ENCODE measurements at places on chromosomes 3 and 15. TPM values are rescaled to one million over a fixed set of nuclear protein-coding genes. Genes with fewer than 3 reads are reported as not detected.
A peak's percentile ranks its signal among the peaks of the same experiment; 100 is the strongest.

DNA sequence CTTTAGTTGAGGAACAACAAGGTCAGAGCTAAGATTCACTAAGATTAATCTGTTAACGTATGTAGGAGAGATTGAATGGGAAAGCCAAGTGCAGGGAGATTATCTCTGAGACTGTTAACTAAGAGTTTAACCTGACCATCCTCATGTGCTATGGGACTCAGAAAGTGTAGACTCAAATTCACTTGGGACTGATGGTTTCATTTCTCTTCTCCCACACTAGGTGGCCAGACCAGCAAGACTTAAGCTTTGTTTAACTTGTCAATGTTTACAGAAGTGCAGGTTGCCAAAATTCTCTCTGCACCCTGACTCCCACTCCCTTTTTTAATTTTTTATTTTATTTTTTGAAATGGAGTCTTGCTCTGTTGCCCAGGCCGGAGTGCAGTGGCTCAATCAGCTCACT, 6.3 kb upstream of the HEXA start:
- no peak overlapping the region for H3K4me3 ChIP-seq
- no peak overlapping the region for H3K27ac ChIP-seq
- H3K36me3 ChIP-seq: no peaks in the 10 kb centered on the region
- no peak for DNase-seq
- peaks cover under 1% of the 10 kb centered on the region for H3K4me1 ChIP-seq
- no peaks in the 10 kb centered on the region for H3K27me3 ChIP-seq

GRCh38 chr3:124467980-124468902, 262.0 kb upstream of the UMPS start:
- H3K27ac ChIP-seq: no peak overlapping the region
- no peaks in the 10 kb centered on the region for H3K36me3 ChIP-seq
- DNase-seq: peak; percentile 7
- H3K4me1 ChIP-seq: no peaks in the 10 kb centered on the region

Gene MESP1
- total RNA-seq: 0.49 TPM

DNA sequence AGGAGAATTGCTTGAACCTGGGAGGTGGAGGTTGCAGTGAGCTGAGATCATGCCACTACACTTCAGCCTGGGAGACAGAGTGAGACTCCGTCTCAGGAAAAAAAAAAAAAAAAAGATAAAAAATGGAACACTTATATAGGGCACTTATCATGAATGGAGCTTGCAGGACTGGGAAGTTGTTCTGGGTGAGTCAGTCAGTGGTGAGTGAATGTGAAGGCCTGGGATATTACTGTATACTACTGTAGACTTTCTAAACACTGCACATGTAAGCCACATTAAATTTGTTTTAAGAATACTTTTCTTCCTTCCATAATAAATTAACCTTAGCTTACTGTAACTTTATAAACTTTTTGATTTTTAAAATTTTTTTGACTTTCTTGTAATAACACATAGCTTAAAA, 59.8 kb downstream of the SFMBT1 start:
- H3K4me3 ChIP-seq: no peak overlapping the region
- no peaks in the 10 kb centered on the region for H3K27me3 ChIP-seq
- no peak for DNase-seq

GRCh38 chr3:117914540-117915100, 1120.0 kb downstream of the IGSF11 start:
- H3K27me3 ChIP-seq: no peaks in the 10 kb centered on the region
- no peak overlapping the region for H3K27ac ChIP-seq
- DNase-seq: no peak

- DNase-seq: peak; percentile 11
- no peaks in the 10 kb centered on the region for H3K36me3 ChIP-seq
- H3K27ac ChIP-seq: no peak overlapping the region
- H3K4me3 ChIP-seq: no peak overlapping the region
Measured at GRCh38 chr3:10551821-10552630, 46.6 kb upstream of the ATP2B2 start.

Gene CCR1
- 1.1 TPM for total RNA-seq

Gene CNTN6
- not detected for total RNA-seq

Gene IL20RB
- 0.84 TPM for total RNA-seq

Gene GCSAM
- total RNA-seq: 12.6 TPM

GRCh38 chr3:189625071-189625470, 6.1 kb upstream of the TP63 start:
- no peak overlapping the region for H3K4me3 ChIP-seq
- H3K27me3 ChIP-seq: no peaks in the 10 kb centered on the region
- H3K36me3 ChIP-seq: no peaks in the 10 kb centered on the region
- no peak for DNase-seq
- no peaks in the 10 kb centered on the region for H3K4me1 ChIP-seq
- no peak overlapping the region for H3K27ac ChIP-seq

Gene ADAMTS17
- total RNA-seq: 0.10 TPM

Gene TTBK2
- total RNA-seq: 39.6 TPM

DNA sequence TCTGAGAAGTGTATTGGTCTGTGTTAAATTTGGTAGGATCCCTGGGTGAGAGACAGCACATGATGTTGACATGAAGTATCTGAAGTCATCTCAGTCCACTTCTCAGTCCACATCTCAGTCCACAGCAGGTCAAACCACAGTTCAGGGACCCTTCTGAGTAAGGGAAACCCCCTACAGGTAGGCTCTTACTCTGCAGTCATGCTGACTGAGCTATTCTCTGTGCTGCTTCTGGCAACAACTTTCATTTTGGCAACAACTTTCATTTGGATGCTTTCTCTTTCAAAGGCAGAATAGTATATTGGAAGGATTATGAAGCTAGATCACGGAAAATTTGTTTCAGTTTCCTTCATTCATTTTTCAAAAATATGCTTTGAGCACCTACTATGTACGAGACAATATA, 178.2 kb upstream of the GOLIM4 start:
- no peaks in the 10 kb centered on the region for H3K4me1 ChIP-seq
- no peak overlapping the region for H3K4me3 ChIP-seq
- no peaks in the 10 kb centered on the region for H3K27me3 ChIP-seq
- H3K27ac ChIP-seq: no peak overlapping the region
- DNase-seq: no peak

DNA sequence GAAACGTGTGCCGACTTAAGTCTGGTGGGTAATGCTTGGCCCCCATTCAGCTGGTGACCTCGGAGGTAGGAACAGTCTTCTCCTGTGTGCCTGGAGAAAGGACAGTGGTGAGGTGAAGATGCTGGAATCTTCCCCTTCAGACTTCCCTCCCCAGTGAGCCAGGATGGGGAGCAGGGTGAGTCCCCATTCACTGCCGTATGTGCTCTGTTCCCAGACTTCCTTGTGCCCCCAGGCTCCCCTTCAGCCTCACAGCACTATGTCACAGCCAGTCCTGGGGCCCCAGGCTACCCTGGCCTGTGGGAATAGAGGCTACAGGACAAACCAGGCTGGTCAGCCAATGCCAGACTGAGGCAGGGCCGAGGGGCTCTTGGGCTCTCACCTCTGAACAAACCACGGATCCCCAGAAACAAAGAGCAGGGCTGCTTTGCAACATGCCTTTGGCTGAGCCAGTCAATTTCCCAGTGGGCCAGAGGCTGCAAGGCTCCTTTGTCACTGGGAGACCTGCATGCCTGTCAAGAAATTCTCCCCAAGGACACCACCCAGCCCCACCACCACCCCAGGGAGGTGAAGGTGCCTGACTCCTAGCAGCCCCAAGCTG, 31.8 kb upstream of the HHATL start:
- no peak overlapping the region for H3K4me3 ChIP-seq
- no peaks in the 10 kb centered on the region for H3K27me3 ChIP-seq
- no peak for DNase-seq
- H3K27ac ChIP-seq: no peak overlapping the region

GRCh38 chr15:67480741-67481140, 40.2 kb upstream of the C15orf61 start:
- no peaks in the 10 kb centered on the region for H3K4me1 ChIP-seq
- DNase-seq: no peak
- H3K36me3 ChIP-seq: no peaks in the 10 kb centered on the region
- H3K4me3 ChIP-seq: no peak overlapping the region
- no peak overlapping the region for H3K27ac ChIP-seq

GRCh38 chr15:93001156-93001555, 87.9 kb downstream of the RGMA start:
- H3K4me3 ChIP-seq: no peak overlapping the region
- no peaks in the 10 kb centered on the region for H3K27me3 ChIP-seq
- H3K27ac ChIP-seq: no peak overlapping the region
- H3K4me1 ChIP-seq: no peaks in the 10 kb centered on the region
- DNase-seq: no peak
- peaks cover 97% of the 10 kb centered on the region for H3K36me3 ChIP-seq

Gene GNB4
- total RNA-seq: 24.6 TPM

GRCh38 chr3:138439646-138440045, 5.2 kb downstream of the ESYT3 start:
- H3K36me3 ChIP-seq: no peaks in the 10 kb centered on the region
- DNase-seq: no peak
- no peak overlapping the region for H3K27ac ChIP-seq
- H3K27me3 ChIP-seq: peaks cover 15% of the 10 kb centered on the region

DNA sequence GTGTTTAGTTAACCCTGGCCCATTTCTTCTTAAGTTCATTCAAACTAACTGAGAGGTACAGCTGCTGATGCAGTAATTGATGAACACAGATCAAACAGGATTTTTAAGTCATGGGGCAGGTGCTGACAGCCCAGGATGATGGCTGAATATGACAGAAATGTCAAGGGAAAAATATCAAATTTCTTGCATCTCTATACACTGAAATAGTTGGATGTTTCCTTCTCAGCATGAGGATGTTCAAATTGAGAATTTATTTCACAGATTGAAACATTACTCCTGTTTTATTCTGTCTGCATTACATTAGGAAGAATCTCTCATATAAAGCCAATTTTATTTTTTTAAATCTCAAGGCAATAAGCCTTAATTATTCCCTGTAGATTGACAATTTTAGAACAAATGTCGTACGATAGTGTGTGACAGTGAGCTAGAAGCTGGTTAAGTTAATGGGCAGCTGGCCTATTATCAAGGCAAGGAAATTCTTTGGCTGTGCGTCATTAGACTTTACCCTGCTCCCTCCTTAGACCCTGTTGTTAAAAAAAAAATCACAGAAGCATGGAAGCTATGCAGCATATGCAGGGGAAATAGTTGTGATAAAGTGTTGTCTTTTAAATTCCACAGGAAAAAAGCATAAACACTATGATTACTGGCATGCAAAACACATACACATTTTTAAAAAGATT, 183.8 kb upstream of the KCNMB2 start:
- H3K27me3 ChIP-seq: no peaks in the 10 kb centered on the region
- no peak for DNase-seq
- no peaks in the 10 kb centered on the region for H3K36me3 ChIP-seq
- no peak overlapping the region for H3K27ac ChIP-seq
- H3K4me3 ChIP-seq: no peak overlapping the region
- H3K4me1 ChIP-seq: no peaks in the 10 kb centered on the region

DNA sequence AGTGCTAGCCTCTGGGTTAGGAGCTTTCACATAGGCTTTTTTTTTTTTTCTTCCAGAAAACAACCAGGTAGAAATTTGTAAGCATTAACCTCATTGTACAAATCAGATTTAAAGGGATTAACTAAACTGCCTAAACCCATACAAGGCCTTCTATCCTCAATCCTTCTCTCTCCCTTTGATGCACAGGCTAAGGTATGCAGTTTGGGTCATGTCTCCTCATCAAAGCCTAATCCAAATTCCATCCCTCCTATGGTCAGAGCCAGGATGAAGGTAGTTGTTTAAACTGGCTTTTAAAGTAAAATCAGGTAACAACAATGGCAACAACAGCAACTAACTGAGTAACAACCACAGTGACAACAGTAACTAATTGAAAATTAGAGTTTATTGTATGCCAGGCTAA, 115.6 kb upstream of the SOX2 start:
- H3K27me3 ChIP-seq: no peaks in the 10 kb centered on the region
- DNase-seq: no peak
- no peaks in the 10 kb centered on the region for H3K4me1 ChIP-seq
- H3K4me3 ChIP-seq: no peak overlapping the region
- no peak overlapping the region for H3K27ac ChIP-seq
- no peaks in the 10 kb centered on the region for H3K36me3 ChIP-seq

DNA sequence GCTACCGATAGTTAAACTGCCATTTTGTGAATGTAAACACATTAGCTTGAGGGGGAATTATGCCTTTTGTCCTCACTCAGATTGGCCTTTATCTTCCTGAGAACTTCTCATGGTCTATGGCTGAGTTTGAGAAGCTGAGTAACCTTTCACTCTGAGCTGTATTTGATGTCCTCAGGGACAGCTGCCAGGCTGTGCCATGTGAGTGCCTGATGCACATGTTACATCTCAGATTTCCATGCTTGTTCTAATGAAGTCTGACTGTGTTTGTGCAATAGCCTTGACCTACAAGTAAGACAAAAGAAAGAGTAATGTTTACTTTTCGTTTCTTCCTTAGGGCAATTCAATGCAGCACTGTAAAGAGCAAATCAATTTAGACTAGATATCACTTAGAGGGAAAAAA, 44.1 kb upstream of the ARL6 start:
- no peaks in the 10 kb centered on the region for H3K36me3 ChIP-seq
- no peaks in the 10 kb centered on the region for H3K4me1 ChIP-seq
- H3K27me3 ChIP-seq: no peaks in the 10 kb centered on the region
- H3K4me3 ChIP-seq: no peak overlapping the region
- no peak overlapping the region for H3K27ac ChIP-seq

Gene CATSPER2
- total RNA-seq: 17.2 TPM

Gene DPPA2
- not detected for total RNA-seq

Gene AGBL1
- not detected for total RNA-seq

DNA sequence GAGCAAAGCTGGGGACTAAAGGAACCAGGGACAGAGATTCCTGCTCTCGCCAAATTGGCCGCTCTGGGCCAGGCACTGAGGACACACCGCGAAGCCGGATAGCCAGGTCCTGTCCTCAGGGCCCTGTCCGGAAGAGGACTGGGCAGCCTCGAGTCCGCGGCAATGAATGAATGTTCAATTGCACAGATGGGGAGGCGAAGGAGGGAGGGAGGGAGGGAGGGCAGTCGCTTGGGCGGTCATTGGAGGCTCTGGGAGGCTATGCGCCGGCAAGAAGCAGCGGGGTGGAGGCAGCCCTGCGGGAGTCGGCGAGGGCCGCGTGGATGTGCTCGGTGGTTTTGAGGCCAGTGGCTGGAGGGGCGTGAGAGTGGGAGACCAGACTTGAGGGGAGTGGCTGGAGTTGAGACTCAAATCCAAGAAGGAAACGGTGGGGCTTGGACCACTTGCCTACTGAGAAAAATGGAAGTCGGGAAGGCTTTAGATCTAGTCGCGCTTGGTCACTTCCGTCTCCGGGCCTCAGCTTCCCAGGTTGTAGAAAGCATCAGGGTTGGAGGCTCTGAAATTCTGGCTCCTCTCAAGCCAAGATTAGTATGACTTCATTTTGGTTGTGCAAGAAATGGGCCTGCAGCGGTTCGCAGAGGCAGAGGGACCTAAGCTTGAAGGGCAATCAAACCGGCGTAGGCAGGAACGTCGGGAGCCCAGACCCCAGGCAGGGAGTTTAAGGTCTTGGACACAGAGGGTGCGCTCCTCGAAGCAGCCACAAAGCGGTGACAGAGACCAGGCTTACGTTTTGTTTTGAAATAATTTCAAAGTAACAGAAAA, 21.1 kb upstream of the PLXND1 start:
- peaks cover 5% of the 10 kb centered on the region for H3K4me1 ChIP-seq
- peak; percentile 78 for DNase-seq
- no peaks in the 10 kb centered on the region for H3K27me3 ChIP-seq
- no peaks in the 10 kb centered on the region for H3K36me3 ChIP-seq
- no peak overlapping the region for H3K27ac ChIP-seq
- peak overlapping the region; percentile 61 for H3K4me3 ChIP-seq
